ENCODE measurements at places on chromosomes 2 and 18.

GRCh38 chr2:232876161-232876977 is 6.3 kb downstream of the SNORC start:
- no peak for DNase-seq

- DNase-seq: no peak
These were observed 130.3 kb downstream of the FHOD3 start for GRCh38 chr18:36427831-36428230.

DNA sequence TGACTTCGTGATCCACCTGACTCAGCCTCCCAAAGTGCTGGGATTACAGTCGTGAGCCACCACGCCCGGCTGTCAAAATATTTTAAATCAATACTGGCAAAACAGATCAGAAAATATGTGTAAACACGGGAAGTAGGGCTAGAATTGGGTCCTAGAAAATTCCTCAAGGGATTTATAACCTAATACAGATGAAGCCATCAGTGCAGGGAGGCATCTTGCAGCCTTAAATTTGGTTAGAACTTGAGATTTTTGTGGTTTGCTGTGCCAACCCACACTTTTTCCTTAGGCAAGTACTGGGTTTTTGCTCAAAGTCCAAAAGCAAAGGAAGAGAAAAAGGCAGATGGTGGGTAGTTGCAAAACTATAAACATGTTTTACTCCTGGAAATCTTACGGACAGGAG is 33.7 kb upstream of the NFE2L2 start:
- no peak for DNase-seq

DNA sequence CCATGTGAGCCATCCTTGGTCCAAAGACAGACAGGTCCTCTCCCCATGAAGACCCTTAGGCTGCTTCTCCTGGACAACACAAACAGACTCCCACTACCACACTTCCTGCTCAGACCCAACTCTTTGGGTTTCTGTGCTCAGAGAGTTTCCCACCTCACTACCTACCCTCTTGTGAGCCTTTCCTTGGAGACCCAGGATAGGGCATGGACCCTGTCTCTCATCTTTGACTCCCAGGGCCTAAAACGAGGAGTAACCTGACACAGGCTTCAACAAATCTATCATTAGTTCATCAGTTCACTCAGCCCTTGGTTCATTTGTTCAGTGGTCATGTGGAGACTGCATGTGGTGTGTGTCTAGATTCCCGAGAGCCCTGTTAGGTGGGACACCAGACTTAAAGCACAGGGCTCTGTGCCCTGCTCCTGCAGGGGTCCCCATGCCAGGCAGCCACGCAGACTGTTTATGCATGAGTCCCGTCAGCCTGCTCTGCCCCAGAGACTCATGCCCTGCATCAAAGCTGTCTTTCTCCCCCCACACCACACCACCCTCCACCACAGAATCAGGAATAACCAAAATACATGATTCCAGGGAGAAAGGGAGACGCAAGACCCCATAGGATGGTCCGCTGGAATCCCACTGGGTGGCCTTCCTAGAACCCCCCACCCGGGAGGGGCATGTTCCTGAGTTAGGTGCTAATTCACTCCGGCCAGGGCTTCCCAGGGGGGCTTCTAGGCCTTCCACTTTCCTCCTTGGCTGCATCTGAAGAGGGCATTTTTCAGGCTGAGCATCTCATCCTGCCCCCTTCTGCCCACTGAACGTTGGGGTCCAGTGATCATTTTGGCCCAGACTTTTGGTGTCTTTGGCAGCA is 100.2 kb upstream of the TEX51 start:
- no peak for DNase-seq

- DNase-seq: no peak
These were observed 1.6 kb upstream of the RBM45 start for GRCh38 chr2:178110681-178111080.

DNA sequence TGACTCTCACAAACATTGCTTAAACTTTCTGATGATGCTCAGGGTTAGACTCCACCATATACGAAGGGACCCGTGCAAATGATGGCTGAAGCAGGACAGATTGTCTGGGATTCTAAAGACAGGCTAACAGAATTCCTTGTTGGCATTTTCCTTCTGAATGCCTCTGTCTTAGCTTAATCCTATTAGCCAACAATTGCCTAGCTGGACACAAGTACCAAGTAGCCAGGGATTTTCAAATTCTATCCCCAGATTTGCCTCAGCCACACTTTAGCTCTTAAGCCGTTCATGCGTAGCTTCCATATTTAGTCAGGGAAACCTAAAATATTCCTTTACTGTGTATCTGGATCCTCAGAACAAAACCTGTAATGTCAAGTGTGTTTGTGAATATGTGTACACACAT is 40.0 kb downstream of the COL4A3 start:
- DNase-seq: no peak

DNA sequence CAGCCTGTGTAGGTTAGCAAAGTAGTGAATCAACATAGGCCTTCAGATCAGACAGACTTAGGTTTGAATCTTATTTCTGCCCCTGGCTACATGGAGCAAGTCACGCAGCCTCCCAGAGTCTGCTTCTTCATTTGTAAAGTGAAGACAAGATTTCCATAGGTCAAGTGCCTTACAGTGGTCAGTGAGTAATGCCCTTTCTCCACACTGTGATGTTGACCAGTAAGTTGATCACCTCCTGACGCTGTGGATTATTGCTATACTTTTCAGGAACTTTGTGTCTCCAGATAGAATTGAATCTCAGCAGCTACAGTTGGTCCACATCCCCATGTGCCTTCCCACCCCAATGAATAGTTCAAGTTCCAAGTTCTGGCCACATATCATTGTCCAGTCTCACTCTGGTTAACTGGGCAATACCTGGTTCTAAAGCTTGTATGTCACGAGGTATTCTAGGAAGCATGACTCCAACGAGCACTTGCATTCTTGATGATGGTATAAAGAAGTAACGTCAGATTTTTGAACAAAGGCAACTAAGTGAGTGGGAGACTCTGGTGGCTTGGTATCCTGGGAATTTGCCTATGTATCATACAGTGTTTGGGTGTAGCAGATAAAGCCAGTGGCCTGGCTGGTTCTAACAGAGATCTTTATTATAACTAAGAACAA is 2.1 kb upstream of the CLIP4 start:
- no peak for DNase-seq

- DNase-seq: no peak
These were observed 222.7 kb upstream of the ITGA4 start for GRCh38 chr2:181234487-181234891.

DNA sequence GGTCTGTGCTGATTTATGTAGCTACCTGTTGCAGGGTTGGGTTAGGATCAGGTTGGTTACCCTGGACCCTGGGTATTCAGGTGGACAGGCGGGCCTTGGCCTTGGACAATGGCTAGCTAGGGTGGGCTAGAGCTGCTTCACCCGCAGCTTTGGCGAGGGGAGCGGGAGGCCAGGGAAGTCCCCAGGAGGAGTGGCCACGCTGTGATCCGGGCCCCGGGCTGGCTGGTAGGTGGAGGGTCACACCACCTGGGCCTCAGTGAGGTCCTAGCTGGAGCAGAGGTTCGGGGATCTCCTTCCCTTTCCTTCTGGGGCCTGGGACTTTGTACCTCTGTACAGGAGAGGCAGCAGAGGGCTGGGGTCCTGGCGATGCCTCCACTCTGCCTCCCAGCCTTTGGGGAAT is 9.8 kb downstream of the RTP5 start:
- no peak for DNase-seq

DNA sequence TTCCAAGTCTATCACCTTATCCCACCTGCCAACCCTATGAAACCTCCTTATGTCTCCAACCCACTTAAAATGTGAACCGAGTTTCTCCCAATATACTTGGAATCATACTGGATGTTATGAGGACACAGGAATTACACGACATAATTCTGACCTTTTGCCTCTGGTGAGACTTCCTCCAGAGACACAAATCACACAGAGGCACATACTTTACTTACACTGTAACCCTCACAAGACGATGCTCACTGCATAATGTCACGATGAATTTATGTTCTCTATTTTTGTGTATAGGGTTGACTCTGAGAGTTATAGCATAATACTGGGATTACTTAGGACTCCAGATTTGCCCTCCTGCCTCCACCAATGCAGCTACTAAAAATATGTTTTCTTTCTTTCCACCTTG is 28.0 kb upstream of the SETBP1 start:
- no peak for DNase-seq
